ENCODE measurements at places on chromosomes 3 and 15.
A peak's percentile ranks its signal among the peaks of the same experiment; 100 is the strongest.

DNA sequence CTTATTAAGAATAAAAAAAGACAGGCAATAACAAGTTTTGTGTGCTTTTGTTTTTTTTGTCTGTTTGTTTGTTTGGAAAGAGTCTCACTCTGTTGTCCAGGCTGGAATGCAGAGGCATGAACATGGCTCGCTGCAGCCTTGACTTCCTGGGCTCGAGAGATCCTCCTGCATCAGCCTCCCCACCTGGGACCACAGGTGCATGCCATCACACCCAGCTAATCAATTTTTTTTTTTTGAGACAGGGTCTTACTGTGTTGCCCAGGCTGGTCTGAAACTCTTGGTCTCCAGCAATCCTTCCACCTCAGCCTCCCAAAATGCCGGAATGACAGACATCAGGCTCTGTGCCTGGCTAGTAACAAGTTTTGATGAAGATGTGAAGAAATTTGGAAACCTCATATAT lies 73.1 kb upstream of the GCNT3 start:
- no peak for DNase-seq

GRCh38 chr3:46982546-46982945 lies 3.1 kb downstream of the NBEAL2 start:
- DNase-seq = peak; percentile 10

DNA sequence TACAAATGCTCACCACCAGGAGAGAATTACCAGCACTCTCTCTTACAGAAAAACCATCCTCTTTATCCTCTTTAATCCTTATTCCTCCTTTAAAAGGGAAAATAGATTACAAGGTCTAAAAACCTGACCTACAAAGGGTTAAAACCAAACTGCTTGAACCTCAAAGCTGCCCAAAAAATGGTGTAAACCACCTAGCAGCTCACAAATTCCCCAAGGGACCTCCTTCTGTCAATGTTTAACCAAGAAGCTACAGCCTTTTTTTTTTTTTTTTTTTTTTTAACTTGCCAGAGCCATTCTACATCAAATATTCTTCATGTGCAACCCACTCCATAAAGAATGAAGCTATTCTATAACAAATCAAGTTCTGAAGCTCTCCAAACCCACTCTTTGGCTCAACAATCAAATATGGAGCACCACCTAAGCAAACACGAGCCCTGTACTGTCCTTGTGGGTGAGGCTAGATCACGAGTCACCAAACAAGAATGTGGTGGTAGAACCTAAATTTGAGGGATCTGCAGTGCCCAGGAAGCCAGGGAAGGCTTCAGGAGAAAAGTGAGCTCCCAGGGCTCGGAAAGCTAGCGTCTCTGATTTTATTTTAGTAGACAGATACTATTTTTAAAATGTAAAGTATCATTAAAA lies 20.1 kb downstream of the OSBPL10 start:
- DNase-seq = no peak

DNA sequence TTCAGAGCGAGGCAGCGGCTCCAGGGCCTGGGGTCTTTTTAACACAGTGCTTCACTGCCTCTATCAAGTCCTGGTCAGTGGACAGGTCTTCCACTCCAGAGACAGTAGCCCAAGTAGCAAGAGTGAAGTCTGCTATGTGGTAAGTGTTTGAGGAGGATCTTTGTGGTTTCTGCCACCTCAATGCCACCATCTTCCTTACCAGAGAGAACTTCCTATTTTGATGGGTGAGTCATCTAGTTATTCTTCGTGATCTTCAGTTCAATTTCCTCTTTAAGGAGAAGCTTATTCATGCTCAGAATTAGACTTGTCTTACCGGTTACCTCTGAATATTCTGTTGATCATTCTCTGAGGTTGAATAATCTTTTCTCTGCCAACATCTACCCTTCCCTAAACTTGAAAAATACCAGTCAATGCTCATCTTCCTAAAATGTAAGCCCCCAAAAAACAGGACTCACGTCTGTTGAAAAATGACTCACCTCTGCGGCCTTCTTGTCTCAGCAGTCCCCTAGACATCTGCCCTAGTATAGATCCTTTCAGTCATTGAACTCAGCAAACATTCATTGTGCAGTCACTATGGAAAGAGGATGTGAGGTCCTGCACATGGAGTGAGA lies 32.2 kb upstream of the BCL6 start:
- no peak for DNase-seq

DNA sequence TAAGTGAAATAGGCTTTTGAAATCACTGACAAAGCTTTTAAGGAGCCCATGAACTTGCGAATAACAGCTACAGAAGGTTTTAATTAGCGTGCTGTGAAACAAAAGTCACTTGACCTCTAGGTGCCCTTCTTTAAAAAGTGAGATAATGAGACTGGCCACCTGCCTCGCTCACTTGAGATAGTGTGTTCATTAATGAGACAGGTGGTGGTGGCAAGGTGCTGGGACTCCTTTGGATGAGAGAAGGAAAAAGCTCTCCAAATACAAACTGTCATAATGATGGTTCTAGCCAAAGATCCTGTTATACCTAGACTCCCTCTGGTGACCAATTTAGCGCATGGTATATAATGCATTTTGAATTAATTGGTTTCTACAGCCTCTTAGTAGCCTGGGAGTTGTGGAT lies 22.7 kb upstream of the IREB2 start:
- no peak for DNase-seq

- no peak for DNase-seq
These were observed 6.1 kb upstream of the IL12A start for GRCh38 chr3:159982442-159982974.

GRCh38 chr3:133096900-133097613 lies 58.9 kb downstream of the TMEM108 start:
- no peak for DNase-seq

DNA sequence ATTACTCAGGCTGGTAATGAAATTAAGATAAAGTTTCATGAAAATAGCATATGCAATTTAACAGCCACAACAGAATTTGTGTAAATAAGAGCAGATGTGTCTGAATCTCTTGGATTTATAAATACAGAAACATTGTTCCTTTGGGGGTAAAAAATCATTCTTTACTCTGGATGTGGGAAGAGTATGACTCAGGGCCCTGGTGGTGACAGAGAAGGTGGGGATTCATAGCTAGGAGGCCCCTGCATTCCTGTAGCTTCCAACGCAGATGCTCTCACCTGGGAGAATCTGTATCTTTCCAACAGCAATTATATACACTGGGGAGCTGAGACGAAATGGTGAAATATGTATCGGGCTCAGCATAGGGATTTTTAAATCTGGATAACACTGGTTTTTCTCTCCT lies 167.6 kb upstream of the CADPS start:
- DNase-seq = no peak

DNA sequence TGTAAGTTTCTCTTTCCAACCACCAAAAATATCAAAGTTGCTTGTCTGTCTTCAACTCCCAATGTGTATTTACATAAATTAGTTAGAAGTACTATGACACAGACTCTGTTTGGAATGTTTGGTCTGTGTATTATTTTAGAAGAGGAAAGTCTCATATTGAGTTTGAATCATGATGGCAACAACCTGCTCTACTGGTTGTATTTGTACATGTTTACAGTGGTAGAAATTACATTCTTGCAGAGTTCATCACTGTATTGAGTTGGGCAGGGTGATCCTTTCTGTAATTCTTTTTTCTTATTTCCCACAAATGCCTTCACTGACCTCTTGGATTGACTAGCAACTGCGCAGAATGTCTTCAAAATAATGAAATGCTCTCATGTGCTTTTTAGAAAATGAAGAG lies 149.6 kb downstream of the CHL1 start:
- DNase-seq = no peak

GRCh38 chr3:52879090-52879489 lies 18.3 kb downstream of the STIMATE start:
- no peak for DNase-seq

- no peak for DNase-seq
These were observed 14.9 kb upstream of the SELENOT start for GRCh38 chr3:150588027-150588830.

- DNase-seq = no peak
These were observed 182.7 kb upstream of the GADL1 start for GRCh38 chr3:31077021-31077601.

DNA sequence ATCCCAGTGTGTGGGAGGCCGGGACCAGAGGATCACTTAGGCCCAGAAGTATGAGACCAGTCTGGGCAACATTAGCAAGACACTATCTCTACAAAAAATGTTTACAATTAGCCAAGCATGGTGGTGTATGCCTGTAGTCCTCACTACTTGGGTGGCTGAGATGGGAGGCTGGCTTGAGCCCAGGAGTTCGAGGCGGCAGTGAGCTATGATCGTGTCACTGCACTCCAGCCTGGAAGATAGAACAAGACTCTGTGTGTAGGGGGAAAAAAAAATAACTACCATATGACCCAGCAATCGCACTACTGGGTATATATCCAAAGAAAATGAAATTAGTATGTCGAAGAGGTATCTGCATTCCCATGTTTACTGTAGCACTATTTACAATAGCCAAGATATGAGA lies 22.6 kb downstream of the RYK start:
- no peak for DNase-seq

DNA sequence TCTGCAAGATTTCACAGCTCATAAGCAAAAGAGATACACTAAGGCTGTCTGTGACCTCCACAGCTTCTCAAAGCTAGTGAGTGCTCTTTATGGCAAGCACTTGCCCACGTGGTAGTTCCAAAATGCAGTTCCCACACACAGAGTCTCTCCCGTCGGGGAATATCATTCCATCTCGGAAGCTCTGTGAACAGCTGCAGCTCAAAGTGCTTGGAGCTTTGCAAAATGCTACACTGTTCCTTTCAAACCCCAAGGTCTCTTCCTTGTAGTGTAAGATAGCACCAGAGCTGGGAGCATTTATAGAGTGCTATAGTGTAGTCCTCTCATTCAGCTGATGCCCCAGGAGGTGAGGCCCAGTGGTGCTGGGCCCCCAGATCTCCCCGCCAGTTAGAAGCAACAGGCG lies 36.1 kb downstream of the ST6GAL1 start:
- DNase-seq = no peak

DNA sequence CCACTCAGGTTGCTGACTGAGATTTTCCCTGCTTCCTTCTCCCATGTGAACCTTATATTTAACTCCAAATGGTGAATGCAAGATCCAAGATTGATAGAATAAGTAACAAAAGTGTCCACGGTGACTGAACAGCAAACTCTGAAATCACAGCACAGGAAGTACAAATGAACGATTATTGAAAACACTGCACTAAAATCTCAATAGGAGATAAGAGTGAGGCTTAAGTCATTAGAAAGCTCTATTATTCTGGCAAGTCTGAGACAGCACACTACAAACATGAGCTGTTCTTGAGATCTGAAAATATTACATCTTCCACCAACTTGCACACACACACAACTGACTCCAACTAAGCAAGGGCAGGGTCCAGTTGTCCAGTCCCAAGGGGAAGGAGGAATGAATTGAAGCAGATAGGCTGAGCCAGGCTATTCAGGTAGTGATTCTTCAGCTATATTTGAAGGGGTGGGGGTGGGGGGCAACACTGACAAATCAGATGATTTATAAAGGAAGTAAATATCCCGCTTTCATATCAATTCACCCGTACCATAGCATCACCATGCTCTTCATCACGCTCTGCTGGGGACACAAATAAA lies 2.9 kb downstream of the ZNF385D start:
- DNase-seq = no peak

DNA sequence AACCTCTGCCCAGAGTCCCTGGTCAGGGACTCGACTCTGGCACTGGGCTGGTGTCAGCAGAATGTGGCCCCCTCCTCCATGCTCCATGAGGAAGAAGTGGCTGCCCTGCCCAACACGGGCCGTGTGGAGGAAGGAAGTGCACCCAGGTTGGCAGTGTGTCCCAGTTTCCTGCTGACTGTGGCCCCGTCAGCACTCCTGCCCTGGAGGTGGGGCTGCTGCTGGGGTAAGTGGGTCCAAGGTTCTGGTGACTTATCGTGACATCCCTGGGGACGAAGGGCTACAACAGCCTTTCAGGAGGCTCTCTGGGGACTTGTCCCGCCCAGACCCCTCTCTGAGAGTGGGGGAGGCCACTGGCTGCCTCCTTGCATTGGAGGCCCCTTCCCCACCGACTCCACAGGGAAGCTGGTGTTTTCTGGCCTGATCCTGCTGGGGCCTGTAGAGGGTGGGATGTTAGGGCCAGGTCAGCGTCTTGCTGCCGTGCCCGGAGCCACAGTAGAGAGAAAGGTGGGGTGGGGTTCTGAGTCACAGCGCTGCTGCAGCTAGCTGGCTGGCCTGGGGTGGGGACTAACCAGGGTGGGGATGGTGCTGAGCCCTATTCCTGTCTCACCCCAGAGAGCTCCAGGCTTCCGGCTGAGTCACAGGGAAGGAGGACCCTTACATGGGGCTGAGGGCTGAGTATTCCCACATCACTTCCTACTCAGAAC lies 10.5 kb downstream of the SEMA4B start:
- DNase-seq = no peak

DNA sequence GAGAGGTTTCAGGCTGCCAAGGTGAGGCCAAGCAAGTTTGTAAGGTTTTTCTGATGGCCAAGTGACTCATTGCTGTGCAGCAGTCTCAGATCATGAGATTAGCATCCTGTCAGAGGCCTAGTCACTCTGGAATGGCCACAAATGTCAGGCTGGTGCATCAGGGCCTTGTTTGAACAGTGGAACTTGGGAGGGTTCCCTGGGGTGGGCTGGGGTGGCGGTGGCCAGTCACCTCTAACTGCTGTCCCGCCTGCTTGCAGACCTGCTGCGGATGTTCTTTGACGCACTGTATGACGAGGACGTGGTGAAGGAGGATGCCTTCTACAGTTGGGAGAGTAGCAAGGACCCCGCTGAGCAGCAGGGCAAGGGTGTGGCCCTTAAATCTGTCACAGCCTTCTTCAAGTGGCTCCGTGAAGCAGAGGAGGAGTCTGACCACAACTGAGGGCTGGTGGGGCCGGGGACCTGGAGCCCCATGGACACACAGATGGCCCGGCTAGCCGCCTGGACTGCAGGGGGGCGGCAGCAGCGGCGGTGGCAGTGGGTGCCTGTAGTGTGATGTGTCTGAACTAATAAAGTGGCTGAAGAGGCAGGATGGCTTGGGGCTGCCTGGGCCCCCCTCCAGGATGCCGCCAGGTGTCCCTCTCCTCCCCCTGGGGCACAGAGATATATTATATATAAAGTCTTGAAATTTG lies 2.8 kb upstream of the FAM131A start:
- no peak for DNase-seq

DNA sequence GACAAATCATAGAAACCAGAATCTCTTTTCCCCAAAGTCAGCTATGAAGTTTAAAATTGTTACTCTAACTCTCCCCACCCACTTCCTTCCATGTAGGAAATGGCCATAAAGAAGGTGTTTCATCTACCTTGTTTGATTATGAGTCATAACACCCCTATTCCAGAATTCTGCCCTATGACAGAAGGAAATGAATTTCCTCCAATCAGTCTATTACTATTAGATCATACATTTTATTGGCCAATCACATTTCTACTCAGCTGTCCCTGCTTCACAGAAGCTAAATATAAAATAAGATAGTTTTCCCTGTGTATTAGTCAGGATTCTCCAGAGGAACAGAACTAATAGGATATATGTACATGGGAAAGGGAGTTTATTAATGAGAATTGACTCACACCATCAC lies 102.1 kb downstream of the TGFBR2 start:
- no peak for DNase-seq

All from right lobe of liver (tissue), 6 donors.